ENCODE measurements at places on chromosomes 12 and 14.

GRCh38 chr14:55092341-55092740, 36.7 kb upstream of the LGALS3 start:
- DNase-seq, result no peak

- no peak for DNase-seq
Observed at GRCh38 chr12:108296945-108297344, 42.2 kb downstream of the CMKLR1 start.

DNA sequence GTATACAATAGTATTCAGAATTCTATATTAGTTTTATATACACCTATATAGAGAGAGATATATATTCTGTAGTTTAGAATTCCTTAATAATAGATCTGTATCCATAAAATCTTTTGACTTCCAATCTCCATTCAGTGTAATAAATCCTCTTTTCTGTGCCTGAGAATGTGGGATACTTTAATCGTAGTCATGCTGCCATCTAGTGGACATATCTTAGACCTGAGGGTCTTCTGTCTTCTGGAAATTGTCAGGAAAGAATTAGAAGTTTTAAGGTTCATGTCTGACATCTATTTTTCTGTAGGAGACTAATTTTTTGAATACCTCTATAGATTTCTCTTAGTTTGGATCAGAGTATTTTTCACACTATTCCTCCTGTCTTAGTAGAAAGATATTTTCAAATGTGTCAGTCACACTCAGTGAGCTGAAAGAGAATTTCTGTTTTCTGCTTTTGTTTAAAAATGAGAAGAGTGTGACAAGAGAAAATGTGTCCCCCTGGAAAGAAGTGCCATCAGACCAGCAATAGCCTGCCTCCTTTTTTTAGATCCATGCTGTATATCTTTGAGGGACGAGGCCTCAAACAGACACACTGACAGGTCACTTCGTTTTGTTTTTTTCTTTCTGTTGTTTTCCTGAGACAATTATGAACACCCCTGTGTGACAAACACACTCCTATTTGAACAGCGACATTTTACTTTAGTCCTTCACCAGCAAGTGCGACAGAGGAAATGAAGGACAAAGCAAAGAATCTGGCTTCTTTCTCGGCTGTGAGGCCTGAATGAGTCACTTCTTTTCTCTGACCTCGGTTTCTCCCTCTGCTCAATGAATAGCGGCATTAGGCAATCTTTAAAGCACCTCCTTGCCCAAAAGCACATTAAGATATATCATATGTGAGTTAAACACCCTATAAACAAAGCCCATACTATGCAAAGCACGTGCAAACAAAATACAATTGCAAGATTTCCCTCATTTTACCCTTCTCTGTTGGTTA, 96.3 kb downstream of the GALC start:
- peak; percentile 39 for DNase-seq

DNA sequence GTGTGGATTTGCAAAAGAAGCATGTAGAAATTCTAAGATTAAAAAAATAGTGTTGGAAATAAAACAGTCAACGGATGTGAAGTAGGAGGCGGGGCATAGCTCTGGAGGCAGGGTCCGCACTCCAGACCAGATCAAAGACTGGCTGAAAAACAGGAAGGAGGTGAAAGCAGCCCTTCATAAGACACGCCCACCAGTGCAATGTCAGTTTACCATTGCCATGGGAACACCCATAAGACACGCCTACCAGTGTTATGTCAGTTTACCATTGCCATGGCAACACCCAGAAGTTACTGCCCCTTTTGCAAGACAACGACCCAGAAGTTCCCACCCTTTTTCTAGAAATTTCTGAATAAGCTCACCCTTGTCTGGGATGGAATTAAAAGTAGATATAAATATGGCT, 87.1 kb downstream of the FZD10 start:
- DNase-seq, result no peak

DNA sequence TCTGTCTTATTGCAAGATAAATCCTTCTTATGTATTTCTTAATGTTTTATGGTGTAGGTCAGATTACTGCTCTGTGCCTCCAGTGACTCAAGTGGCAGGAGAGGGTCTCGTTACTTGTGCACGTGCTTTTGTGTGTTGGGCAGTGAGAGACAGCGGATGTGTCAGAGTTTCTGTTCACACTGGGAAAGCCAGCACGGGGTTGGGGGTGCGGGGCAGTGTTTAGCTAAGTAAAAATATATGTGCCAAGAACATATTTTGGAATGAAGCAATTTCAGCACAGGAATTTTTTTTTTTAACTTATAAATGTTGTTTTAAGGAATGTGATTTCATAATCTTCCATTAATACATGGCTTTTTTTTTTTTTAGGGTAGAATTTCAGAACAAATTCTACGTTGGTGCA, 4.5 kb upstream of the DNAH10 start:
- no peak for DNase-seq

GRCh38 chr12:116600959-116601918, 42.1 kb downstream of the MAP1LC3B2 start:
- no peak for DNase-seq

All from NCI-H526 (cell line).